ENCODE measurements at places on chromosomes 16 and 17. TPM values are rescaled to one million over a fixed set of nuclear protein-coding genes. Genes with fewer than 3 reads are reported as not detected.

Gene PHAF1
- total RNA-seq = 14.0 TPM

Gene ABI3
- 3.3 TPM for total RNA-seq

Gene ABCC12
- not detected for total RNA-seq

DNA sequence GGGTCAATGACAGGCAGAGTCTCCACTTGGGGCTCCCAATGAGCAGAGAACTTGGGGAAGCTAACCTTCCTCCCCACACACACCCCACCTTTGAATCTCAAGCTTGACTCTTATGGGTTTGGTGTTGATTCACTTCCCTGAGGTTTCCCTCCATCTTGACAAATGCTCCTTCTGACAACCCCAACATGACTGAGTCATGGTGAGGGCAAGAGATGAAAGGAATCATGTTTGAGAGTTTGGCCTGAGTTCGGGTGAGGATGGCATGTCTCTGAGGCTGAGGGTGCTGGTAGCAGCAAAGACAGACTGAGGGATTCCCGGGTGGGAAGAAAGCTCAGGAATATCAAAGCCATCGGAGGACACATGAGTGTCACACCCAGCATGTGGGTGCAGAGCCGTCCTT lies 18.7 kb downstream of the KRT9 start:
- H3K4me1 ChIP-seq = peaks cover 14% of the 10 kb centered on the region
- H3K36me3 ChIP-seq = no peaks in the 10 kb centered on the region
- H3K4me3 ChIP-seq = no peak overlapping the region
- no peak for DNase-seq

DNA sequence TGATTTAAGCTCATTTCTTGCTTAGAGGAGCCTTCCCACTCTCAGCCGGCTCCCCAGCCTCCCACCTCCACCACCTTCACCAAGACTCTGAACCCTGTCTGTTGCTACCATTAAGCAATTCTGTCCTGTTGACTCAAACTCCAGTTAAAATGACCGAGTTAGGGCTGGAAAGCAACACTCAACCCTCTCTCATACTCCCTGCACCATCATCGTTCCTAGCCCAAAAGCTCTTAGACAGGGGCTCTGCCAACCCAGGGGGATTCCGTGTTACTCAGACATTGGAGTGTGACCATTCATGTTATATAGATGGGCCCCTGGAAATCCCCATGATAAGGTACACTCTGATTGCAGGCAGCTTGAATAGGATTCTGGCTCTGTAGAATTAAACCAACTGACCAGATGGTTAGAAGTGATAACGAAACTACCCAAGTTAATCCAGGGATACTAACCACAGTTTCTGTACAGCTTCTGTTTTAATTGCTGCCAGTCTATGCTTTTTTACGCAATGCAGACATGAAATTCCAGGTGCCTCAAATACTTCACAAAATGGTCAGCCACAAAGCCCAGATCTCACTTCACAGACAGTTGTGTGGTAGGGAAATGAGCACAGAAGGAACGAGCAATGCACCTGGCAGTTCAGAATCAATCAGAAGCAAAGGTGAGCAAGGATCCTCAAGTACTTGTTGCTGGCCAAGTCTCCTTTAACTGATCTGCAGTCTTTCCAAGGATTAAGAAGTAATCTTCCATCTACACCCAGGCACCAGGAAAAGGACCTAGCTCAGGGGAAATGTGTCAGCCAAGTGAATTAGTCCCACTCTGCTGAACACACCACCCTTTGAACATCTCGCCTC lies 2.1 kb downstream of the SSTR2 start:
- no peak for DNase-seq
- no peaks in the 10 kb centered on the region for H3K4me1 ChIP-seq
- H3K27me3 ChIP-seq = peaks cover 49% of the 10 kb centered on the region
- H3K36me3 ChIP-seq = no peaks in the 10 kb centered on the region

GRCh38 chr16:73616166-73616753 lies 568.3 kb upstream of the ZFHX3 start:
- H3K27me3 ChIP-seq = no peaks in the 10 kb centered on the region
- H3K4me3 ChIP-seq = no peak overlapping the region
- H3K27ac ChIP-seq = no peak overlapping the region
- DNase-seq = no peak
- no peaks in the 10 kb centered on the region for H3K4me1 ChIP-seq

- H3K4me1 ChIP-seq = no peaks in the 10 kb centered on the region
- no peaks in the 10 kb centered on the region for H3K27me3 ChIP-seq
- H3K36me3 ChIP-seq = no peaks in the 10 kb centered on the region
- H3K4me3 ChIP-seq = no peak overlapping the region
Observed at GRCh38 chr16:25854141-25854540, 162.4 kb downstream of the HS3ST4 start.

- H3K36me3 ChIP-seq = no peaks in the 10 kb centered on the region
- peaks cover 11% of the 10 kb centered on the region for H3K27me3 ChIP-seq
- no peak for DNase-seq
- H3K4me1 ChIP-seq = no peaks in the 10 kb centered on the region
- H3K4me3 ChIP-seq = no peak overlapping the region
Observed at GRCh38 chr16:12896562-12896961, 4.8 kb upstream of the SHISA9 start.

GRCh38 chr17:36086791-36087190 lies 3.2 kb downstream of the CCL3 start:
- no peaks in the 10 kb centered on the region for H3K36me3 ChIP-seq
- no peak overlapping the region for H3K27ac ChIP-seq
- no peak for DNase-seq
- no peaks in the 10 kb centered on the region for H3K4me1 ChIP-seq
- no peaks in the 10 kb centered on the region for H3K27me3 ChIP-seq

DNA sequence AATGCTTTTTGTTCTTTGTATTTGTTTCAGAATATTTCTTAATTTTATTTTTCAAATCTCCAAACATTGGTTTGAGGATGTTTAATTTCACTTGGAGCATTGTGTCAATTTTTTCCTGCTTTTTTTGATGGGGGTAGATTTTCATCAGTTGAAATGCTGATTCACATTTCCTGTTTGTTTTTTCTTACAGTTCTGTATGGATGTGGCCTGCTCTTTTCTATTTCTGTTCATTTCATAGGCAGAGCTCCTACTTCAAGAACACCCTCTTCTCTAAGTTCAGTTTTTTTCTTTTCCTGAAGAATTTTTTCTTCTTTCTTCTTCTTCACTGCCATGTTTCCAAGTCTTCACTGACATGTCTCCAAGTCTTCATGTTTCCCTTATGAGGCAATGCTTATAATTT lies 8.8 kb downstream of the MBTD1 start:
- H3K4me3 ChIP-seq = no peak overlapping the region
- H3K27me3 ChIP-seq = no peaks in the 10 kb centered on the region
- H3K27ac ChIP-seq = no peak overlapping the region
- DNase-seq = no peak
- H3K36me3 ChIP-seq = no peaks in the 10 kb centered on the region
- H3K4me1 ChIP-seq = peaks cover 3% of the 10 kb centered on the region

GRCh38 chr17:69525920-69526841 lies 111.7 kb downstream of the MAP2K6 start:
- peak; percentile 45 for DNase-seq
- no peaks in the 10 kb centered on the region for H3K27me3 ChIP-seq
- no peaks in the 10 kb centered on the region for H3K4me1 ChIP-seq
- no peak overlapping the region for H3K27ac ChIP-seq
- H3K36me3 ChIP-seq = peaks cover 4% of the 10 kb centered on the region
- H3K4me3 ChIP-seq = no peak overlapping the region

DNA sequence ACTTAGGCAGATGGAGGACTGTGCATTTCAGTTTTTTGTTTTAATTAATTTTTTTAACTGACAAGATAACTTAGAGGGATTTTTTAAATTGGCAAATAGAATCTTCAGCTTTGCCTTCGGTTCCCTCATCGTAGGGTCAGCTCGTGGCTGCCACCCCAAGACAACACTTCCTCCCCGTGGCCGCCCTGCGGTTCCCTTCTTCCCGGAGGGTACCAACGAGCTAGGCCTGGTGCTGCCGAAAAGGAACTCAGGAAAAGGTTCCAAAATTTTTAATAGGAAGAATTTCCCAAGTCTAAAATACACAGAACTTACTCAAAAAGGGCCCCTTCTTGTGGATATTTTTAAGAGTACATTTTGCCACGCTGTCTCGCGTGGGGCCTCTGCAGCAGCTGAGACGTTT lies 210.4 kb upstream of the CHMP6 start:
- no peak overlapping the region for H3K4me3 ChIP-seq
- H3K36me3 ChIP-seq = no peaks in the 10 kb centered on the region
- no peaks in the 10 kb centered on the region for H3K27me3 ChIP-seq
- DNase-seq = no peak
- no peak overlapping the region for H3K27ac ChIP-seq
- H3K4me1 ChIP-seq = no peaks in the 10 kb centered on the region

- no peak for DNase-seq
- H3K36me3 ChIP-seq = no peaks in the 10 kb centered on the region
- no peak overlapping the region for H3K4me3 ChIP-seq
- no peaks in the 10 kb centered on the region for H3K27me3 ChIP-seq
- H3K27ac ChIP-seq = no peak overlapping the region
- no peaks in the 10 kb centered on the region for H3K4me1 ChIP-seq
Observed at GRCh38 chr17:30222251-30222650, 13.2 kb downstream of the SLC6A4 start.

- no peaks in the 10 kb centered on the region for H3K4me1 ChIP-seq
- no peak for DNase-seq
- H3K27ac ChIP-seq = no peak overlapping the region
- H3K27me3 ChIP-seq = no peaks in the 10 kb centered on the region
- no peaks in the 10 kb centered on the region for H3K36me3 ChIP-seq
Observed at GRCh38 chr17:38334480-38335364, 9.0 kb downstream of the GPR179 start.

DNA sequence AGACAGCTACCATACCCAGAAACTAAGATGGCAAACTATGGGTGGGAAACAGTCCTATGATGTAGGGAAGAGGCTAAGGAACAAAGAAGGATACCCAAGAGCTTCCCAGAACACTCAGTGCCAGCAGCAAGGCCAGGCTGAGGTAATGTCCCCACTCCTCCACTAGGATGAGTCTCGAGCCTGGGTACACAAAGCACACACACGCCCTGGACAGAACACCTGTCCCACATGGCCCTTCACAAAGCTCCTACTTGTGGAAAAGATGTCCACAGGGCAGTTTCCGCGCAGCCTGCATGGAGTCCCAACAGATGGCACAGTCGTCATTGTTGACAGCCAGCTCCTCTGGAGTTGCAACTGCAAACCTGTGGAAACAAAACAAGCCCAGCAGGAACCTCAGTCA lies 23.9 kb downstream of the AMFR start:
- peaks cover 8% of the 10 kb centered on the region for H3K36me3 ChIP-seq
- no peak for DNase-seq
- H3K4me3 ChIP-seq = no peak overlapping the region

DNA sequence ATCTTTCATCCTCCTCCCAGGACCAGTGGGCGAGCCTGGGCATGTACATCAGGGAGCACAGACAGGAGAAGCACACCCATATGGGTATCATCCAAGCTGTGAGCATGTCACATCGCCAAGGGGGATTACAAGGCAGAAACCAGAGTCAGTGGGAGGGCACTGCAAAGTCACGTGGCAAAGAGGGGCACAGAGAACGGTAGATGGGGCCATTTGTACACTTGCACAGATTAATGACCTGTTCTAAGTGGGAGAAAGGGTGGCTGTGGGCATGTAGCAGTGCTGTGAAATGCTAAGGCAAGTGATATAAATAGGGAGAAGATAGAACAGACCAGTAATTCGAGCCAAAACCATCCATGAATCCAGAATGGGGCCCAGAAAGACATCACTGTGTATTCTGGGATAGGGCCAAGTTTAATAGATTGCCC lies 265.0 kb downstream of the CPPED1 start:
- DNase-seq = no peak
- H3K27me3 ChIP-seq = no peaks in the 10 kb centered on the region
- no peak overlapping the region for H3K27ac ChIP-seq
- H3K36me3 ChIP-seq = no peaks in the 10 kb centered on the region
- H3K4me3 ChIP-seq = no peak overlapping the region
- H3K4me1 ChIP-seq = peaks cover 8% of the 10 kb centered on the region

DNA sequence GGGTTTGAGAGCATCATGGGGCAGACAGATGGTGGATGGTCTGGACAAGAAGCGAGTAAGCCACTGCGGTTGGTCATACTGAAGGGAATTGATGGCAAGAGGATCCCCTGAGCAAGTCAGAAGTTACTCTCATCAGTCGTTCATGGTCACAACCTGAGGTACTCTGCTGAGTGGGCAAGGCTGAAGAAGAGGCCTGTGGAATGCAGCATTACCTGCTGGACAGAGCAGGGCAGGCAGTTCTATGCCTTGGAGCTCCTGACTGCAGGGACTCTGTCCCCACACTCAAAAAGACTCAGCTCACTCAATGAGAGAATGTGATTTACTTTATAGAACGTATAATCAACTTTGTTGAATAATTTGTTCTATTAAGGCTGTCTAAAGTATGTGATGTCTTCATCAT lies 28.3 kb downstream of the ALDH3A2 start:
- no peaks in the 10 kb centered on the region for H3K36me3 ChIP-seq
- H3K27me3 ChIP-seq = no peaks in the 10 kb centered on the region
- H3K4me1 ChIP-seq = no peaks in the 10 kb centered on the region
- no peak overlapping the region for H3K27ac ChIP-seq
- DNase-seq = no peak
- no peak overlapping the region for H3K4me3 ChIP-seq

DNA sequence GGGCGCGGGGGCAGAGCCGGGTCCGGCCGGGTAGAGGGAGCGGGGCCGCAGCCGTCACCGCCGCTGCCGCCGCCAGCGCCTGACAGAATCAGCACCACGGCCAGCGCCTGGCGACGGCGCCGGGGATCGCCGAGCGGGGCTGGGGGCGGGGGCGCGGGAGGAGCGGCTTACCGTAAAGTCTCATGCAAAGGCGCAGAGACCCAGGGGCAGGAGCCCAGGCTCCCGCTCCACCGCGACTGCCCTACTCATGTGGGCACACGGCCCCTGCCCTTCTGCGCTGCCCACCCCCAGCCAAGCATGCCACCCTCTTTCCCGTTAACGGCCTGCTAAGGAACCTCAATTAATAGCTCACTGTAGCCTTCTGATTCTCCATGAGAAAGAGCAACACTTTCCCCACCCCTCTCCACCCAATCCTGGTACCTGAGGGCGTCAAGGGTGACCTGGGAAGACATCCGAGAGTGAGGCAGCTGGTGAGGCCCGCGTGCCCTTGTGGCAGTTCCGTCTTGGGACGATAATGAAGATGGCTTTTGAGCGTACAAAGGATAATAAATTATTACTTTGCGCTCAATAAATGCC lies at the start of gene SEZ6:
Gene SEZ6 (minus strand): TSS at position 98 of the 576 bp plus-strand sequence. CDS start 164 bp downstream, outside the sequence.
- peaks cover 37% of the 10 kb centered on the region for H3K27me3 ChIP-seq
- DNase-seq = peak; percentile 60
- no peak within 1 kb of the TSS for H3K27ac ChIP-seq

Measured in colonic mucosa (tissue), 4 donors.